NAMALWA (cell line): ENCODE measurements at places on chromosomes 12 and 14.

- DNase-seq = no peak
These were observed 26.1 kb downstream of the SGPP1 start for GRCh38 chr14:63701606-63702299.

GRCh38 chr14:74401504-74402241, 24.3 kb downstream of the SYNDIG1L start:
- peak; percentile 82 for DNase-seq

GRCh38 chr12:81585787-81586186, 173.4 kb downstream of the PPFIA2 start:
- DNase-seq = no peak

DNA sequence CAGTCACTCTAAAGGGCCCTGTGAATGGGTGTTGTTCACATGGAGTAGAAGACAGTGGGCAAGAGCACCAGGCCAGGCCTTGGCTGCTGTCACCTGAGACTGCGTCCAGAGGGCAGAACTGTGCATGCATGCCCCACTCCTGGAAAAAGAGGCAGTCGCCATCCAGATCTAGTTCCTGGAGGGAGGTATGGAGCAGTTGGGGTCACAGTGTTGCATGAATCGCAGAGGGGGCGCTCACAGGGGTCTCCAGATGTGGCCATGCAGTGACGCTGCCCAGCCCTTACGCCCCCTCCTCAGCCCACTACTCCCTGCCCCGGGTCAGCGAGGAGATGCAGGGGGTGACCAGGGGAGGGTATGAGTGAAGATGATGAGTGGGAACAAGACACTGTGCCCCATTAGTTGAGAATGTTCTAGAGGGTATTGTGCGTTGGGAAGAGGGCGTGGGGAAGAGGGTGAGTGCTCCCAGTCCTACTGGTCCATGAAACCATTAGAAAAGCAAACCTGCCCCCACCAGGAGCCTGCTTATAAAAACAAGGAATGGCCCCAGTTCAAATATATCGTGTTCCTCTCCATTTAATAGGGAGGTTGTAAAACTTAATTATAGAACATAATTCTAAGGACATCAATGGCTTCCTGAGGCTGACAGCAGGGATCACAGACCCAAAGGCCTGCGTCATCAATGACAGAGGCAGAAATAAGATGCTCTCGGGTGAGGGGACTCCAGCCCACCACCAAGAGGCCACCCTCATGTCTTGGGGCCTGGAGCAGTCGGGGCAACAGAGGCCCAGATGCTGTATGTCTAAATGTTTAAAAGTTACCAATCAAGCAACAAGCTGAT, 32.2 kb upstream of the BCL7A start:
- DNase-seq = no peak

DNA sequence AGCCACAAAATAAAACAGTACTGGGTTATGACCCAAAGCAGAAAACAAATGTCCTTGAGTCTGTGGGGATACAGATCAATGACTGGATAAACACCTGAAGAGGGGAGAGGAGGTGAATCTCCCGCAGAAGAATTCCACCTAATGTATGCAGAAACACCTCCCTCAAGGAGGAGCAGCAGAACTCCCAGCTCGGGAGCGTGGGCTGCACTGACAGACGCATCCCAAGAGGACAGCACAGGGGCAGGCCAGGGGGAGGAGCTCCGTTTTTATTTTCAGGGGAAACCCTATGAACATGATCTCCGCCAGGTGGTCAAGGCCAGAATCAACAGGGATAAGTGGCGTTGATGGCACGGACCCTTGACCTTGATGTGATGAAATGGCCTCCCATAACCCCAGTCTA, 41.8 kb upstream of the PPP2R5C start:
- DNase-seq = no peak

GRCh38 chr14:48826058-48826457, 760.1 kb downstream of the RPS29 start:
- no peak for DNase-seq

GRCh38 chr12:84355561-84355960, 557.0 kb downstream of the SLC6A15 start:
- no peak for DNase-seq

- no peak for DNase-seq
These were observed 41.9 kb downstream of the SLC16A7 start for GRCh38 chr12:59637692-59638070.

DNA sequence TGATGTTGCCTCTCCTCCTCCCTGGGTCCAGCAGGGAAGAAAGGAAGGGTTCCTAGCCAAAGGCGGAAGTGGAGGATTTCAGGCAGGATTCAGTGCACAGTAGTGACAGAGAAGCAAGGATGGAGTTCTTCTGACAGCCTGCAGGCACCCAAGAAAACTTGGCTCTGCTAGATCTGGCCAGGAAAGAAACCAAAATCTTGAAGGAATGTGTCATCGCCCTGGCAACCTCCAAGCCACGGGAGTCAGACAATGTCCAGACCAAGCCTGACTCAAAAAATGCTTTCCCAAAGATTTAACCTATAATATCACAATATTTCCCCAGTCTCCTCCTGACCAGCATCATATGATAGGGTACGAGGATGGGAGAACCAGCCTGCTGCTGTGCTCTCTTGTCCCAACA, 22.8 kb upstream of the DHRS4 start:
- DNase-seq = no peak

GRCh38 chr14:76654573-76655108, 106.6 kb upstream of the VASH1 start:
- no peak for DNase-seq

DNA sequence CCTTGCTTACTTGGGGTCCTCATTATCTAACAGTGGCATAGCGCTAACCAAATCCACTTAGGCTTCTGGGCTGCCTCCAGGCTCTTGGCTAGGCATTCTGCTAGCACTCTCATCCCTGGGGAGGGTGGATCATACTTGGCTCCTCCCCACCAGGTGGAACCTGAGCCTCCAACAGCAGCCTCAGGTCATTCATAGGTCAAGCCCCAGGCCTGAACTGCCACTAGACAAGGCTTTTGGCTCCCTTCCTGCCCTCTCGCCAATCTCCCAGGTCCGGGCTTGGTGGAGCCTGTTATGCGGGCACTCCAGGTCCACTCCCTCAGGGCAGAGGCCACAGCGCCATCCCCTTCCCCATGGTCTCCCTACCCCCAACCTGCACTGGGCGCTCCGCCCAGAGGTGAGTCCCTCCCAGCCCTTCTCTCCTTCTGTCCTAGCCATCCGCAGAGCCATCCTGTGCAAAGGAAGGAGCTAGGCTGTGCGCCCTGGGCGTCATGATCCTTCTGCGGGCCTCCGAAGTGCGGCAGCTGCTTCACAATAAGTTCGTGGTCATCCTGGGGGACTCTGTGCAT, 154.9 kb upstream of the AMIGO2 start:
- DNase-seq = no peak

DNA sequence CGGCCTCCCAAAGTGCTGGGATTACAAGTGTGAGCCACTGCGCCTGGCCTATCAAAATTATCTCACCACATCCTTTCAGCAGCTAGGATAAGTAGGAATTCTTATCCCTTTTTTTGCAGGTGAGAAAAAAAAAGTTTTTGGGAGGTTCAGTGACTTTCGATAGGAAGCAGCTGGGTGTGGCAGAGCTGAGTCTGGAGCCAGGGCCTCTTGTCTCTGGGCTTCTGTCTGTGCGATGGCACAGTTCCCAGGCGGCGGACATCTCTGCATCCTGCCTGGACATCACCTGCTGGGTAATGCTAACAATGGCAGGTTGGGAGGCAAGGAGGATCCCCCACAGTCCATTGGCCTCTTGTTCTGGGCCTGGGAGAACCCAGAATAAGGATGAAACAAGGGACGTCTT, 12.5 kb downstream of the NRXN3 start:
- no peak for DNase-seq

- no peak for DNase-seq
These were observed 21.1 kb downstream of the KITLG start for GRCh38 chr12:88559199-88559598.

DNA sequence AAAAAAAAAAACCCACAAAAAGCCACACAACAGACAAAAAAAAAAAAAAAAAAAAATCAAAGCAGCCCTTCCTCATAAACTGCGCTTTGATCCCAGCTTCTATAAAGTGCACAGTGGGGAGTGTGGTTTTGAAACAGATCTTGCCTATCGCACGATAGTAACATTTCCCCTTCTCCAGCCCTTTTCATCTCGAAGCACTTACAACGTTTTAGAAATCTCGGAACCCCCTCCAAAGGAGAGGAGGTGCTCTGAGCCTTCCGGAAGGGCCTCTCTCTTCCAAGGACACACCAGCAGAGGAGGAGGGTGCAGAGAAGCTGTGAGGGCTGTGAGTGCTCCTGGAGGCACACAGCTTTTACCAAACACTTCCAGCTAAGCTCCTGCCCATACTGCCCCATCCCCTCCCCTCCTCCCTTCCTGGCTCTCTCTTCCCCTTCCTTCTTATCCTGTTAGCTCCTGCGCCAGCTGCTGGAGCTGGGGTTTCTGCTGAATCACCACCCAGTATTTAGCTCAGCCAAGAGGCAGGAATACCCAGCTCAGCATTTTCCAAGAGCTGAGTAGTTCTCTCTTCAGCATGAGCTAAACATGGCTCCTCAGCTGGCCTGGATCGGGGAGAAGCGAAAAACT, 28.4 kb downstream of the SLC7A8 start:
- no peak for DNase-seq

DNA sequence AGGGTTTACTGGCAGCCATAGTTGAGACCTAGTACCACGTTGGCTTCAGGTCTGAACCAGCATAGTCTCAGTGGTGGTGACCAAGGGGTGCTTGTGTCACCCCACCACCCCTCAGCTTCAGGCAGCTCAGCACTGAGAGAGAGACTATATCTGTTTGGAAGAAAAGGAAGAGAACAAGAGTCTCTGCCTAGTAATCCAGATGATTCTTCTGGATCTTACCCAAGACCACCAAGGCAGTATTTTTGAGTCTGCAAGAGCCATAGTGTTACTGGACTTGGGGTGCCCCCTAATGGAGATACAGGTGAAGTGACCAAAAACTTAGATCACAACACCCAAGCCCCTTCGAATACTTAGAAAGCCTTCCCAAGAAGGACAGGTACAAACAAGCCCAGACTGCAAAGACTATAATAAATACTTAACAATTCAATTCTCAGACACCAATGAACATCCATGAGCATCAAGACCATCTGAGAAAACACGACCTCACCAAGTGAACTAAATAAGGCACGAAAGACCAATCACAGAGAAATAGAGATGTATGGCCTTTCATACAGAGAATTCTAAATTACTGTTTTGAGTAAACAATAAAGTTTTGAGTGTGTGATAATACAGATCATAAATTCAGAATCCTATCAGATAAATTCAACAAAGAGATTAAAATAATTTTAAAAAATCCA, 107.0 kb downstream of the HELB start:
- peak; percentile 66 for DNase-seq

GRCh38 chr12:93838193-93838592, 161.0 kb downstream of the CRADD start:
- DNase-seq = no peak

- DNase-seq = no peak
These were observed 55.9 kb downstream of the KCNA5 start for GRCh38 chr12:5099591-5099990.

DNA sequence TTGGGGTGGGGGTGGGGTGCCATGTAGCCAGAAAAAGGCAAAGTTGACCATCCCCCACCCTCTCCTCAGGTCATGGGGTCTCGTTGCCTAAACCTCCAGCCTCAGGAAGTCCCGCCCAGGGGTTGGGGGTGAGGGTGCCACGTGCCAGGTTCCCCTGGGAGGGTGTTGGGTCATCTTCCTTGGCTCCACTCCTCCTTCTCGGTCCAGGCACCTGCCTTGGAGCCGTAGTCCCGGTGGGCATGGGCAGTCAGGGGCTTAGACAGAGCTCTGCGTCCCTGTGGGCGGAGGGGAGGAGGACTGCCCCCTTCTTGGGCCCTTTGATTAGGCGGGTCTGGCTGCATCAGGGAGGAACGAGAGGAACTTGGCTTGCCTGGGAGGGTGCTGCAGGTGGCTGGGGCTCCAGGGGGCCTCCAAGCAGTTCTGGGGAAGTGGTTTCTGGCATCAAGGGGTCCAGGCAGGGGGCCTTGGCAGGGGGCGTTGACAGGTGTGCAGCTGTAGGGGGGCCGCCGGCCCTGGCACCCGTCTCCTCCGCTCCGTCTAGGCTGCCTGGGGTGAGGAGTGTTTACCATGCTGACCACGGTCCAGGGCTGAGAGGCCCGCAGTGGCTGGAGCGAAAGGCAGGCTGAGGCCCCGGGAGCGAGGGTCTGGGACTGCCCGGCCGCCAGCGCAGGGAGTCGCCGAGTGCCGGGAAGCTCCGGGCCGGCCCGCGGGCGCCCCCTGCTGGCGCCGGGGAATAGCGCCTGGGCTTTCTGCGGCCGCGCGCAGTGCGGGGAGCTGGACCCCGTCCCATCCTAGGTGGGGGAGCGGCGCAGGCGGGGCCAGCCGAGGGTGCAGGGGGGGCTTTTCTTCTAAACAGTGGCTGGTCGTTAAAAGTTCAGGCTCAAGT, 7.9 kb downstream of the SETD1B start:
- peak; percentile 73 for DNase-seq

GRCh38 chr12:32233568-32233967, 126.9 kb downstream of the BICD1 start:
- no peak for DNase-seq

- DNase-seq = no peak
These were observed 163.5 kb downstream of the PIK3C2G start for GRCh38 chr12:18424857-18425256.

GRCh38 chr14:41201696-41202095, 405.0 kb upstream of the LRFN5 start:
- DNase-seq = no peak

DNA sequence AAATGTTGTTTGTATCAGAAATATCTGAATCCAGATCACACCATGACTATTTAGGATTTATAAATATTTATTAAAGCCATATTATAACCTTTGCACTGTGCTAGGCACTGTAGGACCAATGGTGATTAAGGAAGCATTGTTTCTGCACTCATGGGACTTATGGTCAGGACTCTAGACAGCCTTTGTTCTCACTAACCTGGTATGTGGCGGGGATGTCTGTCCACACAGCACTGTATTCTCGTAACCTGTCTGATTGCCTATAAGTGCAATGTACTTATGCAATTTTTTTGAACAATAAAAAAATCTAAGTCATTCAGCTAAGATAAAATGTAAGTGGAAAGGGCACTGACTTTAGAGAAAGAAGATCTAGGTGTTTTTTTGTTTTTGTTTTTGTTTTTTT, 6.7 kb upstream of the SSPN start:
- DNase-seq = no peak

GRCh38 chr14:70770490-70770889, 38.8 kb downstream of the MAP3K9 start:
- DNase-seq = no peak

GRCh38 chr12:128265566-128265965, 1.4 kb upstream of the TMEM132C start:
- DNase-seq = no peak
